GM20000 (cell line): ENCODE measurements at places on chromosomes 12 and 14.

DNA sequence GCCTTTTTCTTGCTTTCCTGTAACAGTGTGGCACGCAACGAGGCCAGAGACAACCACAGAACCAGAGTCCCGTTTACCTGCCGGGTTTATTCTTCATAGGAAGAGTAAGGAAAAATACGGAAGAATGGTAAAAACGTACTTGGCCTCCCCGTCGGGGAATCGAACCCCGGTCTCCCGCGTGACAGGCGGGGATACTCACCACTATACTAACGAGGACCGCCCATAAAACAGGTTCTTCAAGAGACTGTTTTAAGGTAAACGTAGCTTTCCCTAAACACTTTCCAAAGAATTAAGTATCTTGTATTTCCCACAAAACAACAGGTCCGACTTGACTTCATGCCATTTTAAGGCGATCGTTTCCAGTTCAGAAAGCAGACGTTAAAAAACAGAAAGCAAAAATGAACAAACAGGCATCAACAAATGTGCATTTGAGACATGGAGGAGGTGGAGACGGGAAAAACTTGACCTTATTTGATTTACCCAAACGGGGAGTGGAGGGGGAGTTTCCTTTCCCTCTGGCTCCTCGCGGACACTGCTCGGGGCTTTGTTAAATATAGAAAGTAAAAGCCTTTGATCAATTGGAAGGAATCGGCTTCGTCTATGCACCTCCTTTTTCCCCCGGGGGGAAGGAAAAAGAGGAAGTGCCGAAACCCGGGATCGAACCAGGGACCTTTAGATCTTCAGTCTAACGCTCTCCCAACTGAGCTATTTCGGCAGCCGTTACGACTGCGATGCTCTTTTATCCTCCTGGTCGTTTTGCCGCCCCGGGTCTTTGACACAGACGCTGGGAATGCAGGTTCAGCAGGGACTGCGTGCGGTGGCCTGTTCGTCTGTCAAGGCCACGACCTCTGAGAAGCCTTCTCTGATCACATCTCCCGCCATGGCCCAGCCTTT is 13.0 kb upstream of the UBC start:
- peak; percentile 74 for DNase-seq

DNA sequence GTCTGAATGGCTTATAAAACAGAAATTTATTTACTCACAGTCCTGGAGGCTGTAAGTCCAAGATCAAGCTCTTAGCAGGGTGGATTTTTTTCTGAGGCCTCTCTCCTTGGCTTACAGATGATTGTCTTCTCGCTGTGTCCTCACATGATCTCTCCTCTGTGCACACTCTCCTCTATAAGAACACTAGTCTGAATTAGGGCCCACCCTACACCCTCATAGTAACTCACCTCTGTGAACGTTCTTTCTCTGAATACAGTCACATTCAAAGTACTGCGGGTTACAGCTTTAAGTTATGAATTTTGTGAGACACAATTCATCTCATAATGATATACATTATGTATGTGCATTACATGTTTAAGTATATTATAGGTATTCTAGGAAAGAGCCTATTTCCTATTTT is 135.7 kb upstream of the ATXN7L3B start:
- no peak for DNase-seq

- DNase-seq: no peak
These were observed 136.1 kb upstream of the RAP1B start for GRCh38 chr12:68474467-68475204.

DNA sequence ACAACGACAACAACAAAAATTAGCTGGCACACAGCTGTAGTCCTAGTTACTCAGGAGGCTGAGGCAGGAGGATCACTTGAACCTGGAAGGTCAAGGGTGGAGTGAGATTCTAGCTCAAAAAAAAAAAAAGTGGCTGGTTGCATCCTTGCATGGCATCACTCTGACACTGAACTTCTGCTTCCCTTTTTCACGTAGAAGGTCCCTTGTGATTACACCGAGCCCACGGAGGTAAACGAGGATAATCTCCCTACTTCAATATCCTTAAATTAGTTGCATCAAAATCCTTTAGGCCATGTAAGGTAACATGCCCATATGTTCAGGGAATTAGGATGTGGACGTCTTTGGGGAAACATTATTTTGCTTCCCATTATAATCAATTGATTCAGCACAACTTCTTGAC is 4.0 kb upstream of the PPP4R4 start:
- no peak for DNase-seq

DNA sequence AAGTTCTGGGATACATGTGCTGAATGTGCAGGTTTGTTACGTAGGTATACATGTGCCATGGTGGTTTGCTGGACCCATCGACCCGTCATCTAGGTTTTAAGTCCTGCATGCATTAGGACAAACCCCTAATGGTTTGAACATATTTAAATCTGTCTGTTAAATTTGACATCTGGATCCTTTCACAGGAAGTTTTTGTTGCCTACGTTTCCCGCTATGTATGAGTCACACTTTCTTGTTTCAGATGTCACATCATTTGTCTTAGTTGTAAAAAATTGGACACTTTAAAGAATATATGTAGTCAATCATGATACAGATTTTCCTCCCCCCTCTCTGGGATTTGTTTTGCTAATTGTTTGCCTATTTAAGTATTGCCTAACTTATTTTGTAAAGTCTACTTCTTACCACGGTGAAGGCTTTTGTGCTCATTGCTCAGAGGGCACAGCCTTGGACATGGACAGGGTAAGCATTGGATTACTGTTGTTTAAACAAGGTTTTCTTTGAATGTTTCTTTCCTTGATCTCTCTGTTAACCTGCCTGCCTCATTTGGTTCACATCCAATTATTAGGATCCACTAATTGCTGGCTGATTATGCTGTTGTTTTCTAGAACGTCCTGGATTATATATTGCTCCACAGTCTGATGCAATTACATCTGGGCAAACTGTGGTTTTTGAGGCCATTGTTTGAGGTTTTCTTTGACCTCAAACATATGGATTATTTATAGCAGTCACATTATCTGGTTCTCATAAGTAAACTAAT is 1441.4 kb downstream of the AACS start:
- DNase-seq: no peak

- no peak for DNase-seq
These were observed 120.8 kb downstream of the PTCSC3 start for GRCh38 chr14:36055681-36056225.

- DNase-seq: no peak
These were observed 87.6 kb upstream of the SSTR1 start for GRCh38 chr14:38120109-38120508.

- no peak for DNase-seq
These were observed 105.1 kb downstream of the BMP4 start for GRCh38 chr14:53851394-53852090.

DNA sequence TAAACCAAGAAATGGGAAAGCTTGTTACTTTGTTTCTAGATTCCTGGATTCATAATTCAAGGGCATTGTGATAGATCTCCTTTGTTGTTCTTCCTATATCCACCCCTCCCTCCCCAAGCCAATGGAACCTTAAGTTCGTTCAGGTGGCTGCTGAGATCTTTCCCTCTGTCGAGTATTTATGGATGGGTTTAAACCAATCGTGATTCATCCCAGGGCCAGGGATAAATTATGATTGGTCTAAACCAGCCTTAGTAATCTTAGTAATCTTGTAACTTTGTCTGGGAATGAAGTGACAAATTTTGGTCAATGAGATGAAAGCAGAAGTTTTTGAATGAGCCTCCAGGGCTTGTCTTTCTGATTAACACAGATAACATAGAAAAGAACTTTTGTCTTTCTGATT is 56.1 kb upstream of the PCED1B start:
- no peak for DNase-seq

GRCh38 chr12:45418520-45418919 is 202.6 kb downstream of the ANO6 start:
- no peak for DNase-seq

GRCh38 chr14:76891391-76891790 is 65.2 kb downstream of the LRRC74A start:
- no peak for DNase-seq

GRCh38 chr14:74667758-74668157 is 45.1 kb downstream of the AREL1 start:
- DNase-seq: no peak

DNA sequence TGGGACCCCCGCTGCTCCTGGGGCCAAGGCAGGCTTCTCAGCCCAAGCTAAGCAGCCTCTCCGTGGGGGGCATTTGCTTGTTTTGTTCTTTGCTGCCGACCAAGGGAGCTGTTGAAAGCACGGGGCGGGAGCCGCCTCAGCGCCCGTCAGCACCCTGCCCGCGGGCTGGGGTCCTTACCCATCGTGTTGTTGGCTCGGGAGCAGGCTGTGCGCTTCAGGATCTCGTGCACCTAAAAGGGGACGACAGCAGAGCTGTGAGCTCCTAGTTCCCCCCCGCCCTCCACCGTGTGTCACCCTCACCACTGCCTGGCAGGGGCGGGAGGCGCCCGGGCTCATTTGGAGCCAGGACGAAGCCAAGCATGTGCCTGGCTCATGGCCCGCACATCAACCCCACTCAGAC is 117.5 kb downstream of the ANO2 start:
- DNase-seq: no peak

DNA sequence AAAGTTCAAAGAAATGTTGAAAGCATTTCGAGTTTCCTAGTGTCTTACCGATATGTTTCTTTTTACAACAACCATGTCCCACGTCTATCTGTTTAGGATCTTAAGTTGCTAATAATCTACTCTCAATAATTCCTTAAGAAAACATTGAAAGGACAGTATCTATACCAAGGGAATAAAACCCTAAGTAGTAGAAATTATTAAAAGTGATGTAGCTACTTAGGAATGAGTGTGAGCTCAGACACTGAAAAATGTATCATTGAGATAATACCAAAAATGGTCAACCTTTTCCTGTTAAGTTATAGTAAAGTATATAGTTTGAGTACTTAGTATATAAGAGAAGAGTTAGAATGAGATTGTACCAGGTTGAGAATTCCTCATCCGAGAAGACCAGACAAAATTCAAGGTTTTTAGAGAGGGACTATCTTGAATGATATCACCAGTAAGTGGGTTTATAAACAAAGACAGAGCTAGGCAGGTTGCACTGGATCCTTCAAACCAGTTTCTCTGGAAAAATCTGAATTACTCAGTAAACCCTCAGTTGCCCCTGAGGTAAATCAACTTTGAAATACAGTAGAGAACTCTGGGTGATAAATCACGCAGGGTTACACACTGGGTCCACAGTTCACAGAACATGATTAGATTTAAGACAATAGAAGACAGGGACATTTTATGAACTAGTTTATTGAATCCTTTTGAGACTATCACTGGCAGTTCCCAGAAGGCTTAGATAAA is 96.8 kb downstream of the ERGIC2 start:
- no peak for DNase-seq

DNA sequence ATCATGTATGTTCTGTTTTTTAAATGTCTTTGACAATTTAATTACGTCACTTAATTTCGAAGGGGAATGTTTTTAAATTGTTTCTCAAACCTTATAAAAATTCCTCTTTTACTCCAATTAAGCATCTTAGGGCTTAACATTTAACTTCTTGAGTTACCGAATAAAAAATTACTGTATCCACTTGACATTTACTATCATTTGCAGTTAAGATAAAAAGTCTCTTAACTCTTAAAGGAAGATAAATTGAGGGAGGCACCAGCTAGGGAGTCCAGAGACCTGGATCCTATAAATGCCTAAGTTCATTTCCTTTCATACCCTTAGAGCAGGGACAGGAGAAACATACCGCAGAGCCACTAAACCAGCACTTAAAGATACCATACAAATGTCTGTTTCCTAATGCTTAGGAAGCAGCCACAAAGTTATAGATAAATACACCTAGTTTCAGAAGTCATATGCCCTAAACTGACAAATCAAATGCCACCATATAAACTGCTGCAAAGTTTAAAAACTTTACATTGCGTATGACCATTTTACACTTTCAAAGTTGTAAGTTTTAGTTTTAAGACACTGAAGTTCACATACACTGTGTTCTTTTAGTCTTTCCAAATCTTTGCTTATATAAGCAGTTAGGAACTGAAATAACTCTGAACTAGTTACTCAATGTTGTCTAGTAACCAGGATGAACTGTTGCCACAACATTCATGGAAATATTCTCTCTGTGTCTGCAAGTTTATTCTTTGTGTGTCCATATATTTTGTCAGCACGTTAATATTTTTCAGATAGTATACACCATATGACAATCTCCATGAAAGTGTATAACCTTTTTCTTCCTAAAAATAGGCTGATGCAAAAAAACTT is 71.2 kb downstream of the GALNT4 start:
- DNase-seq: no peak

DNA sequence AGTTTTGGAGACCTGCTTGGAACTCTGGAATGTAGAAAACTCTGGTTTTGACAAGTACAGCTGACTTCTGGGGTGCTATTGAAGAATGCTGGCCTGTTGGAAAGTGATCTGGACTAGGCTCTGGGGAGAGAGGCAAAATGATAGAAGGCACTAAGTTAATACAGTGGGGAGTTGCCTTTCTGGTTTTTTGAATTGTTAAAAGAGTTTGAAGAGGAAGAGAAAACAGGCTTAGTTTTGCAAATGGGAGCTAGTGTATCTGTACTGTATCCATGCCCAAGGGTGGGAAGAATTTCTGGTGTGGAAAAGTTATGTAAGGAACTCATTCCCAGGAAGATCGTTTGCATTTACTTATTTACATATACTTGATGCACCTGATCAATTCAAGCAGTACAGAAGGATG is 43.8 kb downstream of the C12orf75 start:
- DNase-seq: no peak

DNA sequence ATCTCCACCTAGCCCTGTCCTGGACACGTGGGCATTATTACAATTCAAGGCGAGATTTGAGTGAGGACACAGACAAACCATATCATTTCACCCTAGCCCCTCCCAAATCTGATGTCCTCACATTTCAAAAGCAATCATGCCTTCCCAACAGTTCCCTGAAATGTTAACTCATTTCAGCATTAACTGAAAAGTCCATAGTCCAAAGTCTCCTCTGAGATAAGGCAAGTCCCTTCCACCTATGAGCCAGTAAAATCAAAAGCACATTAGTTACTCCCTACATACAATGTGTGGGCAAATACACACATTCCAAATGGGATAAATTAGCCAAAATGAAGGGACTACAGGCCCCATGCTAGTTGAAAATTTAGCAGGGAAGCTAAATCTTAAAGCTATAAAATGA is 546.0 kb upstream of the LMO3 start:
- DNase-seq: no peak

- no peak for DNase-seq
These were observed 7.1 kb upstream of the ASB8 start for GRCh38 chr12:48164451-48164850.

DNA sequence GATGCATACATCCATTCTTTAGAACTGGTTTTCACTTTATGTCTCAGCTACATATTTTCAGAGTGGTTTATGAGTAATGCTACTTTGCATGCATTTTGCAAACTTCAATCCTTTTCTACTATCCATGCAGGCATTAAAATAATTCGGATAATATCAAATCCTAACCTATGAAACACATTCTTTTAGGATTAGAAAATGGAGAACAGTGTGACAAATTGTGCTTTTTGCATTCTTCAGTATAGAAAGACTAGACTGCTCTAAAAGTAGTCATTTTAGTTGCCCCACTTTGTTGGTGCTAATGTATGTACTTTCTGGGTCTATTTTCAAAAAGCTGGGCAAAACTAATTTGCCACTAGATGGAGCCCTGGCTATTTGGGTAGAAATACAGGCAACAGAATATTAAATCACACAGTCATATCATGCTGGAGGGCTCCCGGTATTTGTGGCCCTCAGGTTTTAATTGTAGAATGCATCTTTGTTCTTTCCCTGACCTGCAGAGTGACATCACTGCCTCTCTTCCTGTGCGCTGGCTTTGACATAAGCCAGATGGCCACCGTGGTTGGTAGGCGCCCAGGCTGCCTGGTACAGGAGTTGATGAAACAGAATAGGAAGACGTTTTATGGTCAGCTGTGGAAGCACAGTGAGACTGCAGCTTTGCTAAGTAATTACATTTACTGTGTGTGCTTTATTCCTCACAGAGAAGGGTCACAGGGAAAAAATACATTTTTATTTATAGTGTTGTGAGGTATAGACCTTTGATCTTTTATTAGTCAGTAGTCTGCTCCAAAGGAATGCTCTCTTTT is 28.1 kb downstream of the MSRB3 start:
- no peak for DNase-seq
